ENCODE measurements at places on chromosomes 6 and 20.

DNA sequence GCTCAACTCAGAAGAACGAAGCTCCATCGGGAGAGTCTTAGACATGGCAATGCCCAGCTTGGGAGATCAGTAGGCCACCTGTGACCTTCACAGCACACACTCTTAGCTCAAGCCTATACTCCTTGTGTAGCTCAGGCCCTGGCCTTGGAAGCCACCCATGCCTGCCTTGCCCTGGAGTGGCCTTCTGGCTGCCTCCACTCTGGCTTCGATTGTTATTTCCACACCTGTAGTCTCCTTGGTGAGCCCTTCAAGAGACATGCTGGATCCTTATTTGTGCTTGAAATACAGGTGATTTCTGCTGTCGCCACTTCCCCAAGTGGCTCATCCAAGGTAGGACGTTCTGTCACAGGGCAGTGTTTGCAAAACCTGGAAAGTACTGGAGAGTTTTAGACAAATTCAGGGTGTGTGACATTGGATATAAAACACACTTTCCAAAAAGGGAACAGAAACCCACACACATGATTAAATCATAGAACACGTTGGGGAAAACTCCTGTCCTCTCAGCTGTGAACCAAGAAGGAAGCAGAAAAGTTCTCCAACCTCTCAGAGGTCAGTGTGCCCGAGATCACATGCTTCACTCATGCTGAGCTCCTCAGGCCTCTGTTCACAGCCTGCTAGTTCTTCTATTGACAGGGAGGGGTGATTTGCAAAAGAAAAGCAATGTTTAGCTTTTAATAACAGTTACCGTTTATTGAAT is 391.8 kb downstream of the CDC5L start:
- no peak for DNase-seq

GRCh38 chr20:45019027-45019761 is 52.9 kb downstream of the STK4 start:
- DNase-seq: no peak

- DNase-seq: peak; percentile 94
Measured at GRCh38 chr20:63626424-63627128, at the start of gene GMEB2. GMEB2 (minus strand) TSS chr20:63627101; CDS start chr20:63619397, 7,704 bp downstream.

GRCh38 chr6:131640100-131640499 is 3.0 kb downstream of the ENPP3 start:
- DNase-seq: no peak

DNA sequence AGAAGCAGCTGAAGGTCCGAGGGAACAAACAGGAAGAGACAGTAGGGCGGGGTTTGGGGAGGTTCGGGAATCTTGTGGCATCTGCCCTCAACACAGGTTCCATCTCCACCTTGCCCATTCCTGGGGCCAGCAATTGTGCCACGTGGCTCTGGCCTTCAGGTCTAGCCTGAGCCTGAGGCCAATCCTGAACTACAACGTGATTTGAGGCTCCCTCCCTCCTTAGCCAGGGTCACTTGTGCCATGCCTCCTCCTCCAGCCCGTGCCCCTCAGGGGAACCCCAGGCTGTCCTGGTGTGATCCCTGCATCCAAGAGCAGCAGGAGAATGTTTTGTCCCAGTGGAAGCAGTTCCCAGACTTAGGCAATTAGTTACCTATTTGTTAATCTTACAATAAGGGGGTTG is 3.0 kb downstream of the CST9 start:
- DNase-seq: no peak

DNA sequence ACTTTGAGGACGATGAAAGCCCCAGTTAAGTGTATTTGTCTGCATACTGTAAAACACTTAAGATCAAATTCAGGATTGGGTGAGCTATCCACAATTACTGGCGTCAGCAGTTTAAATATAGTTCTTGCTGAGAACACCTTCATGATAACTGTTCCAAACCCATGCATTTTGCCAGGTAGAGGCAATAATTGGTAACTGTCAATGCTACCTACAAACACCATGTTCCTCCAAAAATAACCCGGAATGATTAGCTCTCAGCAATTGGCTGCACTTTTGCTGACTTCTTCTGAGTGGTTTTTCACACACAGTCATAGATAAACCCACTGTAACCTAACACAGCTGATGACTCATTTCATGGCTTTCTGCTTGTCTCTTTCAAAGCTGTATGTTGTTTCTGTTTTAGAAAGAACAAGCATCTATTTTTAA is 1358.6 kb upstream of the GJE1 start:
- DNase-seq: no peak

- no peak for DNase-seq
Measured at GRCh38 chr6:118890997-118891790, 2.8 kb upstream of the ASF1A start.

DNA sequence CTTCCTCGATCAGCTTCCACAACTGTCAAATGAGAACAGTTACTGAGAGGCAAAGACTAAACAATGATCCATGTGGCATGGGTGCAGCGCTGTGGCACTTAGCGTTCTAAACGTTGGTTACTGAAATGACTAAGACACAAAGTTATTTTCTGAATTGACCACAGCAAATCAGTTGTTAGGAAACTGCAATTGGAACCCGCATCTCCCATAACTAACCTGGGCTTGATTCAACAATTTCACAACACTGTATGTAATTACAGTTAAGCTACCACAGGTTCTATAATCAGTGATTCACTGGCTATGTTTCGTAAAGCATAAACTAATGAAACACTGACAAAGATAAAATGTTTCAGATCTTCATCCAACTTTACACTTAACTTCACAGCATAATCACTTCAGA is 12.5 kb downstream of the WDR27 start:
- no peak for DNase-seq

DNA sequence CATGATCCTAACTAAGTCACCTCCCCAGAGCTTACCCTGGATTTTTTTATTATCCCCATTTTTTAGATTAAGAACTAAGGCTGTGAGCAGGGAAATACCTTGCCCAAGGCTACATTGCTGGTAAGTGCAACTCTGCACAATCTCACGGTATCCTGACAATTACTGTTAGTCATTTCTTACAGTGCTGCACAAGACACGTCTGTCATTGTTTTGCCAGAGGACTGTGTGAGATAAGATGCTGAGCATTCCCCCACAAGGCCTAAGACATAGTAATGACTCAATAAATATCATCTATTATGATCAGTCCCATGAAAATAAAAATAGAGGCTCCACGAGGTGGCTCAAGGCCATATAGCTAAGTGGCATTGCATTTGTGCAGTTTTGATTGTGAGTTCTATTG is 21.0 kb downstream of the PFDN4 start:
- no peak for DNase-seq

GRCh38 chr6:36384095-36384494 is 3.4 kb downstream of the ETV7 start:
- DNase-seq: no peak

GRCh38 chr20:40868551-40869217 is 159.9 kb upstream of the TOP1 start:
- DNase-seq: no peak

DNA sequence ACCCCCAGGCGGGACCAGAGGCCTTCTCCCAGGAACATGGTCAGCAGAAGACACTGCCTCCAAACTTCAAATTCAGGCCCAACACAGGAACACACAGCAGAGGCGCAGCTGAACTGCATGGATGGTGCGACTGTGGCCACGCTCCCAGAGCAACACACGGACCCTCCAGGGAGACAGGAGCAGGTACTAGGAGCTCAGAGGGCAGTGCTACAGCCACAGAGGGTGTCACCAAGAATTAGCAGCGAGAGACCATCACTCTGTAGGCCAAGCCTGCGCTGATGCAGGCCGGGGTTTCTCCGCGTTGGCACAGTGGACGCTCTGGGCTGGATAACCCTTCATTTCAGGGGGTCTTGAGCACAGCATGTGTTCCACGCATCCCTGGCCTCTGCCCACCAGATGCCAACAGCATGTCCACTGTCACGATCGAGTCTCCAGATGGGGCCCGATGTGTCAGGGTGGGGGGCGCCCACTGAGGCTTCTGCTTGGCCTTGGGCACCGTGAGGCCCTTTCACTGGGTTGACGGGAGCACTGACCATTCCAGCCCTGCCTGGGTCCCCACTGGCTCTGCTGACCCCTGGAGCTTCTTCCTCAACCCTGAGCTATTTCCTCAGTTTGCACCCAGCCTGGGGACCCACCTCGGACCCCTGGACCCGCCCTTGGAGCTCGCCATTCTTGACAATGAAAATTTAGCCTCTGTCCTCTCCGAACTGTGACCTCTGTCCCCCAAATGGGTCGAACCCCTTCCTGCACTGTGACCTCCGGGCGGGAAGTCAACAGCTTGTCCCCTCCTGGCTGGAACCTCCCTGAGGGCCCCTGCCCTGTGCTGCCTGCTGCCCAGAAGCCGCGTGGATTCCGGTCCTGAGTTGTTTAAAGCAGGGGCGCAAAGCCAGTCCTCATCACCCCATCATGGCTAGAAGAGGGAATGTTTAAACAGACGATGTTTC is 239.4 kb downstream of the DLL1 start:
- no peak for DNase-seq
